ENCODE measurements at places on chromosomes 1 and 21.

DNA sequence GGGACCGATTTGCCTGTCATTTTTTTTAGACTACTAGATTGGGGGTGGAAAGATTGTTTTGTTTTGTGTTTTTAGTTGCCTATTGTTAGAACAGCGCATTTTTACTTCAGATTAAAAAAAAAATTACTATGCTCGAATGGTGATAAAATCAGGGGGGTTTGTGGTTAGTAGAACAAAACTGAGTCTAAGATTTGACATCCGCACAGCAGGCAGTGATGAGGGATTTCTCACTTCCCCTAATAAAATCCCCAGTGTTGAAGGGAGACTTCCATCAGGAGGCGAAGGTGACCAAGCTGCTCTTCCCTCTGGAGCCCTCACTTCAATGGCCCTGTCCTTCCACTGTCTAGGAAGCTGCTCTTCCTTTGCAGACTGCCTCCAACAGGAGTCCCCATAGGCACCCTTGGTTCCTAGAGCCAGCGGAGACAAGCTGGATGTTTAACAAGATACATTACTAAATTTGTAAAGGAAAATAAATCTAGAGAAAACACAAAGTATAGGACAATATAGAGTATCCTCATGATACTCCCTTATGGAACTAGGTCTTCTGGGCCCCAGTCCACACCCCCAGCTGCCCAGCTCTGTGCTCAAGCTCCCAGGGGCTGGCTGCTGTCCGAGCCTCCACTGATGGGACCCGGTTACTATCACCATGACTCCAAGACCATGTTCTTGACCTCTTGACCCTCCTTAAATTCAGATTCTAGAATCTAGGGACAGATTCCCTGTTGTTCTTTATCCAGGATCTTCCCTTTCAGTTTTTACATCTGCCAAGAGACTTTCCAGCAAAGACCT is 31.0 kb downstream of the TENT5C start:
- no peak for DNase-seq

DNA sequence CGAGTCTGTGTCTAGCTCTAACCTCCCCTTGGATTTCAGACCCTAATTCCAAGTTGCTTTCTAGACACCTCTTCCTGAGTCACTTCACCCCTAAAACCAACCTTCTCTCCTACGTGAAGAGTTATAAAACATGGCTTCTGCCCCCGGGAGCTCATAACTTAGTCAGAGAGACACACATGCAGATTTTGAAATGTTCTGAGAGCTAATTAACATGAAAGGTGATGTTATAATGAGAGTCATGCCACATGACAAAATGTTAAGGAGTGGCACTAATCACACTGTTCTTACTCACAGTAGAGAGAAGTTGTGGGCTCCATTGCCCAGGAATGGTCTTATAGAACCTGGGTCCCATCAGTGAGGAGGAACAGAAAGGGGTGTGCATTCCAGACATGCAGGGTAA is 117.1 kb downstream of the LRIG2 start:
- DNase-seq = no peak

DNA sequence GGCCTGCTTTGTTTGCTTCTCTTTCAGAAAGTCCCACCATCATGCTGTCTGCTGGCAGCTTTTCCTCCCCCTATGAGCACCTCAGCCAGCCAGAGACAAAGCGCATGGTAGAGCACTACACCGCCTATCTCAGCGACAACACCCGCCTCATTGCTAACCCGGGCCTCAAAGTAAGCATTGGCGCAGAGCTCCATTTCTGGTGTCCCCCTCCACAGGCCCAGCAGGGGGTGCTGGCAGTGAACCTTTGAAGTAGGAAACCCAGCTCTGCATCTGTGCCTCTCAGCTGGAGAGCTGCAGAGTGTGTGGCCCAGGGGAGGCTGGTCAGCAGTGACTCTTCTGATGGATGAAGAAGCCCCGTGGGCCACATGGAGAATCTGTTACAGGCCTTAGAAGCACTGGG is 81.2 kb upstream of the RAVER2 start:
- no peak for DNase-seq

- DNase-seq = no peak
Observed at GRCh38 chr1:65069011-65069565, 78.9 kb upstream of the AK4 start.

- DNase-seq = no peak
Observed at GRCh38 chr1:64917907-64918306, 48.4 kb downstream of the JAK1 start.

DNA sequence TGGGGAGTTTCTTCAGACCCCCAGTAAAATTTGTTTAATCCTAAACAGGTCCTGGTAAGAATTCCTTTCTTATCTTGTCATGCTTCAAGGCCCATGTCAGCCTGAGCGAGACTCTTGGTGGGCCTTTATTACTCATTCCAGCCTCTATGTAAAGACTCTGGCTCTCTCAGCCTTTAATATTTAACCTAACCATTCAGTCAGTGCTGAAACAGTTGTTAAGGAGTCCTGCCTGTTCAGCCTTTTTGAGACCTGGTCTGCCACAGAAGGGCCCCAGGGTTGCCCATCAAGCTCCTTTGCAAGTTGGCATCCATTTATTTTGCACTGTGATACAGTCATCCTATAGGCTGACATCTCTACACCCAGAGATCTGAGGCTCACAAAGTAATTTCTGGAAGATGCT is 107.7 kb upstream of the VANGL1 start:
- DNase-seq = no peak

DNA sequence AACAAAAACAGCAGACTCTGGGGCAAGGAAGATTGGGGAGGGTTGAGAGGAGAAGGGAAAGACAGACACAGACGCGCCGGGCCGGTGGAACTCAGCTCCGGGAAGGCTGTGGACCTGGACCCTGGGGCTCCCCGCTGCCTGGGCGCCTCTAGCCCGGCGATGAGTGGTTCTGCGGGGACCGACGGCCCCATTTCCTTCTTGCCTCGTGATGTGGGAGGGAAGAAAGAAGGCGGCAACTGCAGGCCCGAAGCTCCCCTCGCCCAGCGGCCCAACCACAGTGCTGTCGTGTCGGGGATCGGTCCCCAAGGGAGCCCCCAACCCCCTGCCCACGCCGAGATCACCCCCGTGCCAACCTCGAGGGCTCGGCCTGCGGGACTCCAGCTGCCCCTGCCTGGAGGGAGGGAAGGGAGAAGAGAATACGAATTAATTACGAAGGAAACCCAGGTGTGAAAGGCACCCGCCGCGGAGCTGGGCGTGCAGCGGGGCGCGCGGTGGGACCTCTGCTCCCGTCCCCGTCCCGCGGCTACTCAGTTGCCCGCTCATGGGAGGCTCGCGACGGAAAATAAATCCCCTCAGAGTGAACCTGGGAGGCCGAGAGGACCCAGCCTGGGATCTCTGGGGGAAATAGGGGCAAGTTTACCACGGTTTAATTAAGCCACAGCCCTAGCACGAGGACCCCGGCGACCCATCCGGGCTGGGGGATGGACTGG is 7.4 kb downstream of the FOXD3 start:
- DNase-seq = no peak

DNA sequence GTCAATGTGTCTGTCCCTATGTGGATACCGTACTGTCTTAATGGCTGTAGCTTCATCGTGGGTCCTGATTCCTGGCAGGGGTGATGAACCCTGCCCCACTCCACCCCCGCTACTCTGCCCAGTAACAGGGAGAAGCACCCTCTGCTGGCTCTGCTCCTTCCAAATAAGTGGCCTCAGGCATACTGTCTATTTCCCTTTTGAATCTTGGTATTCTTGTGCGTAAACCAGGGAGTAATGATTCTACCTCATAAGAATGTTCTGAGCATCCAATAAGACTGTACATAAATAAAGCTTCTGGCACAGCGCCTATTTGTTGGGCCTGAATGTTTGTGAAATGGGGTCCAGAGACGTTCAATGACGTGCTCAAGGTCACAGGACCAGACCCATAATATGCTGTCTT is 35.2 kb upstream of the CTPS1 start:
- DNase-seq = no peak

- DNase-seq = no peak
Observed at GRCh38 chr1:246254854-246255253, 252.2 kb downstream of the SMYD3 start.

- DNase-seq = no peak
Observed at GRCh38 chr1:25030674-25031589, 100.9 kb upstream of the RUNX3 start.

DNA sequence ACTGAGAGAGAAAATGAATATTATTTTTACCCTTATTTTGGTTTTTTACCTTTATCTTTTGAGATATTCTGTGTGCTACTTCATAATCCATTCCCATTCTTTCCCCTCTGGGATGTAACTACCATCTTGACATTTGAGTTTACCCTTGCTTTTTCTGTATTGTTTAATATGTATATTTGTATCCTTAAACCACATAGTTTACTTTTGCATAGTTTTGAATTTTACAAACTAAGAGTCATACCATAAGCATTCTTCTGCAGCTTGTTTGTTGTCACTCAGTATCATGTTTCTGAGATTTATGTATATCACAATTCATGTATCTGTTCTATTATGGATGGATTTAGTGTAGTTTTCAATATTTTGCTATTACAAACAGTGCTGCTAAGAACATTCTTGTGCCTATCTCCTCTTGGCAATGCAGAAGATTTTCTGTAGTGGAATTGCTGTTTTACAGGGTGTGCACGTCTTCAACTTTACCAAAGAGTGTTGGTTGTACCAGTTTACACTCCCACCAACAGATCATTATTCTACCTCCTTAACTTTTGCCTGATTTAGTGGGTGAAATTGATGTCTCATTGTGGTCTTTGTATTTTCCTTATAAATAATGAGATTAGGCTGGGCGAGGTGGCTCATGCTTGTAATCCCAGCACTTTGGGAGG is 12.2 kb upstream of the AGO1 start:
- DNase-seq = no peak

DNA sequence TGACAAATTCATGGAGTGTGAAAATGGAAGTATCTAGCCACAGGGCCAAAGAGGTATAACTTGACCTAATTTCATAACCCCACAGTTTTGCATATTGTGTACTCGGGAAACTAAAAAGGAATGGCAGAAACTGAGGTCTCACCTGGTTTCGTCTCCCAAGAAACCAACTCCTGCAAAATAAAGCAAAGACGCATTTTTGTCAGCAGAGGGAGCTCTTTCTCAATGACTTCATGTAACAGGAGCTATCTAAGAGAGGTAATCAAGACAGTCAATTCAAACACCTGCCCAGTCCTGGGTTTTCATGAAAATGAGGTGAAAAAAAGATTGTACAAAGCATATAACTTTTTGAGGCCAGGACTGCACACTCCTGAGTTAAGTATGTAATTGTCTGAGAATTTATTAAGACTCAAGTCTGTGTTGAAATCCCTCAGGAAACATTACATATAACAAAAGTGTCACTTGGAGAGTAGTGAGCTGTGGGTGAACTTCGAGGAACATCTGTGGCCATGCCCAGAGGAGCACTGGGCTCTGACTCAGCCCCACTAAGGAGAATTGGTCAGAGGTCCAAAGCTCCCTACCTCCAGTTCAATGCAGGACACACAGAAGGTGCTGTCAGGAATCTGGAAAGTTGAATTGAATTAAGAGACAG is 17.6 kb downstream of the FCRL4 start:
- DNase-seq = peak; percentile 32

DNA sequence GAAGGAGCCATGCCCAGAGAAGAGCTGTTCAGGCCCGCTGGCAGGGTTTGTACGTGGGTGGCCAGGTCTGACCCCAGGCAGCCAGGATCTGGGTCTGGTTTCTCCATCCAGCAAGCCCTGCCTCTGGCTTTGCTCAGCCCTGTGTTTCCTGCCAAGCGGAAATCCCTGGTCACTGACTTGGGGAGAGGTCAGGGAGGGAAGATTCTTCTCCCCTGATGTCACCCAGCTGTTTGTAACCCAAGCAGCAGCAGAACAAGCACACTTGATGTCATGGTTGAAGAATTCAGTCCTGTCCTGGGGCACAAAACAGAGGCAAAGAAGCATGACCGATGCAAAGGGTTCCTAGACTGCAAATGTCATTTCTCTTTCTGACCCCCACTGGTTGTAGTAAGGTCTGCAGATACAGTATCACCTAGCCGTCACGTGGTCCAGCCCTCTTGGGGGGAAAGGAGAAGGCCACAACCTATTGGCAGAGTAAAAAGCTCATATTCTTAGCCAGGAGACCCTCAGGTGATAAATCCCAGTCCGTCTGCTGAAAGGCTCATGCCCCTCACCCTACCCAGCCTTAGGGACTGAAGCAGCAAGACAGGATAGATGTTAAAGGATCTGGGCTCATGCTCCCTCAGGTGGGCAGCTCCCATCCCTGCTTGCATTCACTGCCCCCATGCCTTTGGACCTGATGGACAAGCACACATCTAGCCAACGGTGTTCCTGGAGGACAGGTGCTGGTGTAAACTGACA is 120.9 kb downstream of the SYT2 start:
- no peak for DNase-seq

DNA sequence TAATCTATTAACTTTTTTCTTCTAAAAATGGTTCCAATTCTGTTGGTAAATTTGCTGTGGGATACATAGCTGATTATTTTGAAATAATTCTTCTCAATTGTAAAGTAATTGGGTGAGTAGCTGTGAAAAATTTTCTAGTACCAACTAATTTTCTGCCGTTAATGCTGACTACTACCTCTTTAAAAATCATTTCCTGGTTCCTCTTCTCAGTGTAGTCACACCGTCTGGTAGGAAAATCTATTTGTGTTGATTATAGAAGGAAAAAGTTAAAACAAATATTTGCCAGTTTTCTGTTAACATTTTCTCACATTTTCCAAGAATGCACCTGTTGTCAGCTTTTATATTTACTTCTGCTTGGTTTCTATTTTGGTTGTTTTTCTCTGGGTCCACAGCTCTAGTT is 82.0 kb downstream of the MAP3K21 start:
- DNase-seq = no peak

GRCh38 chr1:98001764-98002163 is 80.9 kb upstream of the DPYD start:
- no peak for DNase-seq

GRCh38 chr1:94058766-94059165 is 62.2 kb downstream of the ABCA4 start:
- no peak for DNase-seq

DNA sequence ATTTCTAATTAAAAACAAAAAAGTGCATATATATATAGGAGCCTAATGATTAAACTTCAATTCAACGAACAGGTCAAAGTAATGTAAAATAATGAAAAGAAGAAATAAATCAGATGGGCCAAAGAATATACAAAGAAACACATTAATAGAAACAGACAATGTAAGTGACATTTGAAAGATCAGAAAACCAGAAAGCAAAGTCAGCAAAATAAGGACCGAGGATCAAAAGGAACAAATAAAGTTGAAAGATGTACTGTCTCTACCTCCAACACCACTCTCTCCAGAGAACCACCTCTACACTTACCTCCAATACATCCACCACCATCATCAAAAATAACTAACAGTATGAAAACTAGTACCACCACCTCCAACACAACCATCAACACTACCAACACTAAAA is 1226.3 kb upstream of the NCAM2 start:
- DNase-seq = no peak

- DNase-seq = no peak
Observed at GRCh38 chr1:223339861-223340260, 24.1 kb downstream of the SUSD4 start.

- no peak for DNase-seq
Observed at GRCh38 chr1:155947292-155947691, 5.9 kb downstream of the RXFP4 start.

DNA sequence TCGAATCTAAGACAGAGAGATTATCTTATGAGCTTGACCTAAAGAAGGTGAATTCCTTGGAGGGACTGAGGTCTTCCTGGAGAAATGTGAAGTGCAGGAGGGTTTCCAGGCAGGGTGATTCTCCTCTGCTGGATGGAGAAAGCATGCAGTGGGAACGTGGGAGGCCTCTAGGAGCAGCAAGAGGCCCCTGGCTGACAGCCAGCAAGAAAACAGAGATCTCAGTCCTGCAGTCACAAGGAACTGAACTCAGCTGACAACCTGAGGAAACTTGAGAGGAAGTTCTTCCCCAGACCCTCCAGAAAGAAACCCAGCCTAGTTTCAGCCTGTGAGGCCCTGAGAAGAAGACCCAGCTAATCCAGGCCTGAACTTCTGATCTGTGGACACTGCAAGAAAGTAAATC is 345.9 kb downstream of the FAM72C start:
- DNase-seq = no peak

All from NCI-H187 (cell line).